ENCODE measurements at places on chromosomes 16 and 17.

- no peak for DNase-seq
Measured at GRCh38 chr16:19486750-19487325, 35.1 kb downstream of the GDE1 start.

GRCh38 chr16:17571499-17572093 is 100.8 kb upstream of the XYLT1 start:
- DNase-seq, result no peak

DNA sequence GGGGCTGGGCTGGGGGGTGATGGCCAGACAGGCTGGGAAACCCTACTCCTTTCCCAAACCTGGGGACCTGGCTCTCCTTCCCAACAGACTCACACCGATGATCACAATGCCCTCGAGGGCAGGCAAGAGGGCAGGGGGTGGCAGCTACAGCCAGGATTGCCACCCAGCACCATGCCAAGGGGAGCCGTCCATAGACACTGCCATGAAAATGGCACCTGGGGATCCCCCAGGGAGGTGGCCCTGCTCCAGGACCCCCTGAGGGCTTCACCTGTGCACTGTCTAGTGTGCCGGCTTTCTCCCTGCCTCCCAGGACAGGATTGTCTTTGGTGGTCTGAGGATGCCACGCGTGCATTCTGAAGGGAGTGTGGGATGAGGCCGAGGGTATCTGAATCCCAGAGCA is 24.6 kb downstream of the RPH3AL start:
- no peak for DNase-seq

DNA sequence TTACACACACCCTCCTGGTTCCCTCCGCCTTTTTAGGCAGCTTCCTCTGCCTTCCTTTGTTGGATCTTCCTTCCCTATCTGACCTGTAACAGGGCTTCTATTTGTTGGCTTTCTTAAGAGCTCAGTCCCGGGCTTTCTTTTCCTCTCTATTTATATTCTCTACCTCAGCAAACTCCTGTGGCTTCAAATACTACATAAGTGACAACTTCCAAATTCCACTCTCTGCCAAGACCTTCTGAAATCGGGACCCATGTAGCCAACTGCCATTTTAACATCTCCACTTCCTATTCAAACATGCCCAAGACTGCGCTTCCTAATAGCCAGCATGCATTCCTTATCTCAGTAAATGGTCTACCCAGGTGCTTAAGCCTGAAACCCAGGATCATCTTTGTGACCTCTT is 128.1 kb downstream of the MRTFB start:
- DNase-seq, result no peak

- DNase-seq, result no peak
Measured at GRCh38 chr16:58332997-58333700, 38.3 kb upstream of the PRSS54 start.

GRCh38 chr17:31696703-31697325 is 162.2 kb downstream of the COPRS start:
- no peak for DNase-seq

- peak; percentile 65 for DNase-seq
Measured at GRCh38 chr17:27601069-27601974, 29.7 kb upstream of the LGALS9 start.

DNA sequence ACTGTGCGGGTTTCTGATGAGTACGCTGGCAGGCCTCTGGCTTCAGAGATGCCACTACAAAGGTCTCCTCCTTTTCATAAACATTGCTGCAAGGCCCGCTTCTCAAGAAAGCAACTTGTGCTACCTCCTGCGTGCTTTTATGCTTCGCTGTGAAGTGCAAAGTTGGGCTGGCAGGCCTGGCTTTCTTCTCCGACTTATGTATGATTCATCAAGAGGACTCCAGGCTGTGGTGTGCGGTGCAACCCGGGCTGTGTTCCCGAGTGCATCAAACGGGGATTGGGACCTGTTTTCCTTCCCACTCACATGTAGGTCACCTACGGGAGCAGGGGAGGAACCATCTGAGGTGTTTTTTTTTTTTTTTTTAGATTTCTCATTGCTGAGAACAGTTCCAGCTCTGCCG is 534.1 kb downstream of the WWOX start:
- DNase-seq, result no peak

GRCh38 chr17:2044263-2044894 is 2.6 kb downstream of the OVCA2 start:
- DNase-seq, result no peak

DNA sequence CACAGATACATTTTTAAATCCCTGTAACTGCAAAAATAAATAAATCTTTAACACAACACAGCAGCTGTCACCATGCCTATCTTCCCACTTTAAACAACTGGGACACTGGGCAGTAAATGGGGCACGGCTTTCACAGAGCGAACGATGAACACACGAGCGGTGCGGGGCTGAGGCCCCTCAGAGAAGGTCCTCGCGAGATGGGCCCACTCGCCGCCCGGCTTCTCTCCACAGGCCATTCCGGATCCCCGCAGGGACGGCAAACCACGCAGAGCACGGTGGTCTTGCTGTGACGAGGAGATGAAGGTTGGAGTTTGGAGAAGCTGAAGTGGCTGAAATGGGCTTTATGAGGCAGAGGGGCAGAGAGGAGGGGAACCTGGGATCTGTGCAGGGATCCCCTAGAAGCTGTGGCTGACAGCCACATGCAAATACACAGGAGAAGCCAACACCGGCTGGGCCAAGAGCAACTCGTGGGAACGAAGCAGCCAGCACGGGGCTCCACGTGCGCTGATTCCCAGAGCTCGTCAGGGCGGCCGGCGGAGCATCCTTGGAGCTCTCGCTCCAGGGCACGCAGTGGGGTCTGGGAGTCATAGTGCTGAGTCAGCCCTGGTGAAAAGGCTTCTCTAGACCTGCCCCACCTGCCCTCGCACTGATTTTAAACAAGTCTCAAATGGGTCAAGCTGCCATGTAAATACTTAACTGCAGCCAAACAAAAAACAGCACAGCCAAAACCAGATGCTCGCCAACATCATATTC is 31.7 kb downstream of the CCDC57 start:
- no peak for DNase-seq

GRCh38 chr17:630801-631200 is 83.8 kb downstream of the VPS53 start:
- DNase-seq, result no peak

All from stimulated activated CD4-positive, alpha-beta T cell treated with anti-CD3 and anti-CD28 coated beads, TNF-alpha, amount 100 ng/mL, for 1 hour (primary cell).